ENCODE measurements at places on chromosomes 3 and 15.

DNA sequence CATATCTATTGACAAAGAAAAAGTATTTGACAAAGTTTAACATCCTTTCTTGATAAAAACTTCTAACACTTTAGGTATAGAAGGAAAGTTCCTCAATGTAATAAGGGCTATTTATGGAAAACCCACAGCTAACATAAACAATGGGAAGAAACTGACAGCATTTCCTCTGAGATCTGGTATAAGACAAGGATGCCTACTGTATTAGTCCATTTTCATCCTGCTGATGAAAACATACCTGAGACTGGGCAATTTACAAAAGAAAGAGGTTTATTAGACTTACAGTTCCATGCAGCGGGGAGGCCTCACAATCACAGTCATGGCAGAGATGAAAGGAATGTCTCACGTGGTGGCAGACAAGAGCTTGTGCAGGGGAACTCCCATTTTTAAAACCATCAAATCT is 17.8 kb upstream of the CLDN1 start:
- H3K4me1 ChIP-seq, result peaks cover 13% of the 10 kb centered on the region
- H3K27me3 ChIP-seq, result no peaks in the 10 kb centered on the region
- H3K27ac ChIP-seq, result no peak overlapping the region
- H3K36me3 ChIP-seq, result no peaks in the 10 kb centered on the region
- H3K4me3 ChIP-seq, result no peak overlapping the region

GRCh38 chr3:78919021-78919755 is 848.6 kb downstream of the ROBO1 start:
- peak; percentile 91 for DNase-seq
- peaks cover 5% of the 10 kb centered on the region for H3K4me1 ChIP-seq
- H3K27me3 ChIP-seq, result no peaks in the 10 kb centered on the region
- peak overlapping the region; percentile 45 for H3K27ac ChIP-seq

- no peak overlapping the region for H3K4me3 ChIP-seq
- H3K36me3 ChIP-seq, result no peaks in the 10 kb centered on the region
- no peaks in the 10 kb centered on the region for H3K27me3 ChIP-seq
- DNase-seq, result peak; percentile 29
- H3K4me1 ChIP-seq, result no peaks in the 10 kb centered on the region
Observed at GRCh38 chr15:38207621-38208020, 45.0 kb upstream of the SPRED1 start.

GRCh38 chr15:34732430-34732829 is 22.4 kb downstream of the GJD2 start:
- DNase-seq, result no peak
- no peak overlapping the region for H3K4me3 ChIP-seq
- H3K36me3 ChIP-seq, result no peaks in the 10 kb centered on the region
- H3K4me1 ChIP-seq, result no peaks in the 10 kb centered on the region
- peaks cover 5% of the 10 kb centered on the region for H3K27me3 ChIP-seq

DNA sequence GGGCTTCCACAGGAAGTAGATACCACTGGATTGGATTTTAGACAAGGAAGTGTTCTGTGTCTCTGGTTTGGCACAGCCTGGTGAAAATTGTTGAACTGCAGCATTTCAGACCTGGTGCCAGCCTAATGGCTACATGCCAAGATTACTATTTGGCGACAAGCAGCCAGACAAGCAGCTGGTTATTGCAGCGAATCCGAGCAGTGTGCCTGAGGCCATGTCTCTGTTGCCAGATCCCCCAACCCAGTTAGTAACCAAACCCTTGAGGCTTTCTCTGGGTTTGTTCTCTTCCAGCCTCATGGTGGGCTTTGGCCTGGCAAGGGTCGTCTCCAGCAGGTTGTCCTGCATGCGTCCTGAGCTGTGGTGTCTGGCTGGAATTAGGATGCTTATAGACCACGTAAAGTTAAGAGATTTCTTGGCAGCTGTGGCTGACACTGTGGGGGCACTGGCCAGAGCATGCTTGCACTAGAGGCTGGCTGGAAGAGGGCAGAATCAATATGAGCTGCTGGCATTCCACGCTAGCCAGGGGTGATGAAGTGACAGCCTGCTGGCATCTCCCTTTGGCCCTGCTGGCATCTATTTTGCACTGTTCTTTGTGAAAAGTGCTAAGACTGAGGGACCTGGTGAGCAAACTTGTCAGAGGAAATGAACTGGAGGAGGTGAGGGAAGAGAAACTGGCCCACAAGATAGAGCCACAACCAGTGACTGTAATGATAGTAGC is 172.6 kb downstream of the RBMS3 start:
- H3K4me3 ChIP-seq, result no peak overlapping the region
- H3K27ac ChIP-seq, result no peak overlapping the region
- no peaks in the 10 kb centered on the region for H3K27me3 ChIP-seq
- DNase-seq, result no peak

DNA sequence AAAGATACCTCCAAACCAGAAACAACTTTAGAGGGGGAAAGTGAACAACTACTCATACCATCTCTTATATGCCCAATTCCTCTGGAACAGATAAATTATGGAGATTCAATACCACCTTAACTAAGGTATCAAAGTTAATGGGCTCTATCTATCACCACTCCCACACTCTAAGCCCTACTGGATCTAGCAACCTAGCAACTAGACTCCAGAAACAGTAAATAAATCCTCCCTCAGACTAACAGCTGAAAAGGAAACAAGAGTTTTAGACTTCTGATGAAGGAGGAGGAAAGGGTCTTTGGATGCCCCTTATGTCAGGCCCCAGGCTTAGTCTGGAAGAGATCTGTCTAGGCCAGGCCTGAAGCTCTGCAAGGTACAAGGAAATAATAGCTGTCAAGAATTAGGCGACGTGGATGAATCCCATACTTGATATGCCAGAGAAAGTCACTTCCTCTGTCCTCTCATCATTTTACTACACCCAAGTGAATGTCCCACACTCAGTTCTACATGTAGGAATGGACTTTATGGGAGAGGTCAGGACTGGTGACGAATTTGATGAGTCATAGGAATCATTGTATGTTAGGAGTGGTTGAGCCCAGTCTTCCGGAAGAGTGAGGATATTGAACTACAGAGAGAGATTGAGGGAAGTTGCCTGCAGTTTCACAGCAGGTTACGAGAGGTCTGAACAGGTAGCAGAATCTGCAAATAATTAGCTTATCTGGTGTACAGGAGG is 113.8 kb downstream of the AKAP13 start:
- H3K4me3 ChIP-seq, result no peak overlapping the region
- H3K27ac ChIP-seq, result peak overlapping the region; percentile 74
- peaks cover 12% of the 10 kb centered on the region for H3K4me1 ChIP-seq
- DNase-seq, result peak; percentile 92
- H3K36me3 ChIP-seq, result no peaks in the 10 kb centered on the region
- H3K27me3 ChIP-seq, result no peaks in the 10 kb centered on the region

GRCh38 chr15:25733036-25733855 is 129.9 kb downstream of the ATP10A start:
- no peak for DNase-seq
- H3K4me1 ChIP-seq, result peaks cover 12% of the 10 kb centered on the region
- H3K27ac ChIP-seq, result no peak overlapping the region

GRCh38 chr3:170485696-170486095 is 67.0 kb downstream of the CLDN11 start:
- no peak overlapping the region for H3K4me3 ChIP-seq
- H3K4me1 ChIP-seq, result no peaks in the 10 kb centered on the region
- no peak overlapping the region for H3K27ac ChIP-seq
- H3K27me3 ChIP-seq, result peaks cover 3% of the 10 kb centered on the region

GRCh38 chr3:65978116-65978515 is 60.6 kb downstream of the MAGI1 start:
- no peak overlapping the region for H3K4me3 ChIP-seq
- peaks cover 9% of the 10 kb centered on the region for H3K4me1 ChIP-seq
- H3K36me3 ChIP-seq, result no peaks in the 10 kb centered on the region
- H3K27me3 ChIP-seq, result no peaks in the 10 kb centered on the region
